ENCODE measurements at places on chromosomes 7 and 10.

- peak; percentile 45 for DNase-seq
Observed at GRCh38 chr10:25875556-25876165, 58.4 kb upstream of the MYO3A start.

DNA sequence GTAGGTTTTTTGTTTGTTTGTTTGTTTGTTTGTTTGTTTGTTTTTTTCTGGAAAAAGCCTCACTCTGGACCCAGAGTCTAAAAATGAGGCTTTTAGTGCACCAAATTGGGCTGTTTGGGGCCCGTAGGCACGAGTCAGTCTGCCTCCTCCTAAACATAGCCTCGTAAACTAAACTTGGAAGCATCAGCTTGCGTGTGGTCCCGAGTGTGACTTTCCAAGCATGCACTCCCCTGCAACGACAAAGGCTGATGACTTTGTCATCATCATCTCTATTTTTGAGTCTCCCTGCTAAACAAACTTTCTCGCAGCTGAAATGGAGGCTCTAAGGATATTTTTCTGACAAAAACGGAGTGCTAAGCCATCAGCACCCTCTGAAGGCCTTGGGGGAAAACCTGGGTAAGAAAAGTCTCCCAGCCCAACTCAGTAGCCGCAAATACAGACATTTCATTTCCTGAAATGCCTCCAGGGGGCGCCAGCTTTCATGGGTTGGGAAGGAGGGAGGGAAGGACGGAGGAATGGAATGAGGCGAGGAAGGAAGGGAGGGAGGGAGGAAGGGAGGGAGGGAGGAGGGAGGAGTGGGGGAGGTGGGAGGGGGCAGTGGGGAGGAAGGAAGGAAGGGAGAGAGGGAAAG lies 245.9 kb downstream of the KCNMA1 start:
- DNase-seq = peak; percentile 13

DNA sequence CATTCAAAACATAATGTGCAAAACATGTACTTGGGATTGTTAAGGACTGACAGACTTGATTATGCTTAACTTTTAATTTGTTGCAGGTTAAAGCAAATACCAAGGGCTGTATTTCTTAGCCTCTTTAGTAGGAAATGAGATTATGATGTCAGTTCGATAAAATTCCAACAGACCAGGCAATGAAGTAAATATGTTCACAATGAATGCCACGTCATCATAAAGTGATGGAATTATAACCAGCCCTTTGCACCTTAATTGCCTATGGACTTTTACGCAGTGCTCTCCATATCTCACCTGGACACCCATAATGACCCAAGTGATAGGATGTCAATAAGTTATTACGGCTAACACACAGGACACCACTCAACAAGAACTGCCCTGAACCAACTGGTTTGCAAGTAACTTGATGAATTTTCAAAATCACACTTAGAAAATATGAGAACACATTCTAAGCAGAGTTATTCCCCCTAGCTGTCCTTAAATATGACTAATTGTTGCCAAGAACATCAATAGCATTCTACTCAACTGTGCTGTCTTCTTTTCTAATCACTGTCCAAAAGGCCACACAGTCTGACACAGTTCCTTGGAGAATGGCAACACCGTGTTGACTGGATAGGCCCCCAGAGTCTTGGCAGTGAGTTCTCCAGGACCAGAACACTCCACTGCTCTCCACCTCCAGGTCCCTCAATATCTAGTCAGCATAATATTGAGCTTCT lies 115.0 kb downstream of the CHCHD3 start:
- no peak for DNase-seq

DNA sequence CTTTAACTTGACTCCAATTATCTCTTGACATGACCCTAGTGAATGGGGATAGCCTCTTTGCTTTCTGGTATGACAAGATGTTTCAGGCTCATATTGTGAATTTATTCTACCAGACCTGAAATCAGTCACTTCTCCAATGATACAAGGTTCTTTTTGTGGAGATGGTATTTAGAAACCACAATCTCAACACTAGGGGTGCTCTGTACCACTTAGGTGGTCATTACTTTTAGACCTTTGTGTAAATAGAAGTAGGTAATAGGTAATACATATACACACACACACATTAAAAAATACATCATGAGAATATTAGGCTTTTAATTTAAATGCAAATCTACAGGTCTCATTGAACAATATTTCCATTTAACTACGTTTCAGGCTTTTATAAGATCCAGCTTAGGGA lies 199.0 kb upstream of the RHOBTB1 start:
- no peak for DNase-seq

GRCh38 chr7:122756860-122757259 lies 54.1 kb upstream of the RNF148 start:
- no peak for DNase-seq

DNA sequence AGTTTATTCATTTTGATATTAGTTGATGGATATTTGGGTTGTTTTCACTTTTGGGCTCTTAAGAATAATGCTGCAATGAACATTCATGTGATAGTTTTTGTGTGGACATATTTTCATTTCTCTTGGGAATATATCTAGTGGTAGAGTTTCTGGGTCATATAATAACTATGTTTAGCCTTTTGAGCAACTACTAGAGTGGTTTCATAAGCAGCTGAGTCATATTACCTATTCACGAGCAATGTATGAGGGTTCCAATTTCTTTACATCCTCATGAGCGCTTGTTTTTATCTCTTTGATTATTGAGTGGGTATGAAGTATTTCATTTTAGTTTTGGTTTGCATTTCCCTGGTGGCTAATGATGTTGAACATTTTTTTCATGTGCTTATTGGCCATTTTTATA lies 182.6 kb downstream of the PON1 start:
- DNase-seq = no peak

GRCh38 chr7:71473366-71473967 lies 341.5 kb downstream of the GALNT17 start:
- no peak for DNase-seq

DNA sequence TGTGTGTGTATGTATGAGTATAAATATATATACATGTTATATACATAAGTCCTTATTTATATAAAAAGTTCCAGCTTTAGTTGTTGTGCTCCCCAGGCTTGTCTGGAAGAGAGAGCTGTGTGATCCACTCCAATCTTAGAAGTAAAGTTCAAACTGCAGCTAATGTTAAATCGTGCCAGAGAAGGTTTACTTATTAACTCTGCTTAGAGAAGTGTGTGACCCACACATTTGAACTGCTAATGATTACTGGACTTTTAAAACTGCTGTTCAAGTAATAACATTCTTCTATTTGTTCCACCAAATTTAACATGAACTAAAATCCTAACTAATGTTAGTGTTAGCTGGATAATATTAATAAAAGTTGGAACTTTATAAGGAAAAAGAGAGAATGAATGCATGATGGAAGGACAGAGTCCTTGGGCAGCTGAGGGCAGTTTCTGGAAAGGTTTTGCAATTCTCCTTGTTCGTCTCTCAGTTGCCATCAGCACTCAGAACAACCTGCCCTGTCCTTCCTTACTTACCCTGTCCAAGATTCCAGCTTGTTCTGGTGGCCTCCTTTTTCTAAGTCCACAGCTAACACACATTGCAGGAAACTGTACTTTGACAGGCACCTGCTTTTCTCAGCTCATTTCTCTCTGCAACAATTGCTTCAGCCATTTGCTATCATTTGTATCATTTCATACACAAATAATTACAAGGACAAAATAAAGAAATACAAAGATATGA lies 162.6 kb downstream of the FAM107B start:
- no peak for DNase-seq

DNA sequence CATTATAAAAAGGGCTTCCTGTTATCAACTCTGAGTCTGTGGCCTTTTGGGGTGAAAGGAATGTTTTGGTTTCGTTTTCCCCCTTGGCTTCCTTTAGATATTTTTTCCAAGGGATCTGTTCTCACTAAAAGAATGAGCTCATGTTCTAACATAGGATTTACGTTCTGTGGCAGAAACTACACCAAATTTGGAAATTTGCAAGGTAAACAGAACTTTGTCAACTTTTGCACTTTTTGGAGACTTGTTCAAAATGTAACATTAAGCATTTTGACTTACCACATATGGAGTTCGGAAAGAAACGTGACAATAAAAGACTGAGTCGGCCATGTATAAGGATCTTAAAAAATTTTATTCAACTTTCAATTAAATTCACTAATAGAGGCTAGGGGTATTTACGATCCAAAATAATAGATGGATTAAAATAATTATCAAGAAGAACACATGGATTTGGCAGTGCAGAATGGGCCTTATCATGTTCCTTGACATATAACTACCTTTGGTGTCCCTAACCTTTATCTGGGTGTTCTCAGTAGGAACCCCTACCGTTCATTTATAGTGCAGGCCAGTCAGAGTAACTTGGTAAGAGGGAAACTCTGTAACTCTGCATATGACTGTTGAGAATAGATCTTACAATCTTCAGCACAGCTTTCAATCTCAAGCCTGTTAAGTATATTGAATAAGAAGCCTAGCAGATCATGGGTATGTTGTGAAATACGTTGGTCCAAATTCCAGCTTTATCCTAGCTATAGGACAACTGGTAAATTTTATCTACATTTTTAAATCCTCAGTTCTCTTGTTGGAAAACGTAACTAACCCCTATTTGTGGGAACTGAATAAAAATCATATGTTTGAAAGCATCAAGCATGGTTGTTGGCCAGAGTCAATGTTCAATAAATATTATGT lies 11.8 kb downstream of the CPED1 start:
- DNase-seq = no peak

DNA sequence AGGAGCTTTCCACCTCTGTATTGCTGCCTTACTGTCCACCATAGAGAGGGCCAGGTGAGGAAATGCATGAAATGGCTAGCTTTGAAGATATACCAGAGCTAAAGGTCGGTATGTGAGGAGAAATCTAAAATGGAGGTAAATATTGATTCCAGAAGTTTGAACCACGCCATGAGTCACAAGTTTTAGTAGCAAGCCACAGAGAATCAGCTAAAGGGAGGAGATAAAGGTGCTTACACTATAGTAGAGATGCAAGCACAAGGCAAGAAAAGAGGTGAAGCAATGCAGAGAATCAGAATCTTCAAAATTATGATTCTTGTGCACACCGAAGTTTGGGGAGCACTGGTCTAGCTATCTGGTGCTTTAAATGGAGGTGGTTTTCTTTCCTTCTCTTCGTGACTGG lies 3.0 kb upstream of the GSAP start:
- DNase-seq = no peak

DNA sequence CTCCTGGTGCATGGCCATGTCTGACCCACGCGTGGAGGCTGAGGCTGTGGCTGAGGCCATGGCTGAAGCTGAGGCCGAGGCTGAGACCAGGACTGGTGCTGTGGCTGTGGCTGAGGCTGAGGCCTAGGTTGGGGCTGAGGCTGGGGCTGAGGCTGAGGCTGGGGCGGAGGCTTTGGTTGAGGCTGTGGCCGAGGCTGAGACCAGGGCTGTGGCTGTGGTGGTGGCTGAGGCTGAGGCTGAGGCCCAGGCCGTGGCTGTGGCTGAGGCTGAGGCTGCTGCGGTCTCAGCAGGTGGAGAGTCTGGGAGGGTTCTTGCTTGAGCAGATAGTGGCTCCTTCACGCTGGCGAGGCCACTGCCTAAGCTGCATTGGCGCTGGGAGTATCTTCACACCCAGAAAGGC lies 76.4 kb downstream of the WDR37 start:
- no peak for DNase-seq

DNA sequence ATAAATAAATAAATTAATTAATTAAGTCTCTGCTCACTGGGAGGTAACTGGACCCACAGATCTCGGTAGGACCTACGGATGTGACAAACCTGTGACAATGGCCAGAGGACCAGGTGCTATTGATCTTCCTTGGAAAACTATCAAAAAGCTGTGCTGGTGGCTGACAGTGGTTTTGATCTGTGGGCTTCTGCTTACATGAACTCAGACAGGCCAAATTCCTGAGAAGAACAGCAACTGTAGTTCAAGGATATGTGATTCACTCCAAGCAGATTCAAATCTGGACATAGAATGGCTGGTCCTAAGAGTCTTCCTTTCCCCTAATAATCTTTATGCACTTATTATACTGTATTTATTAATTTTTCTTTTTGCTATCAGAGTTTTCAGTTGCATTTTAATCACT lies 80.0 kb downstream of the ATXN7L1 start:
- no peak for DNase-seq

DNA sequence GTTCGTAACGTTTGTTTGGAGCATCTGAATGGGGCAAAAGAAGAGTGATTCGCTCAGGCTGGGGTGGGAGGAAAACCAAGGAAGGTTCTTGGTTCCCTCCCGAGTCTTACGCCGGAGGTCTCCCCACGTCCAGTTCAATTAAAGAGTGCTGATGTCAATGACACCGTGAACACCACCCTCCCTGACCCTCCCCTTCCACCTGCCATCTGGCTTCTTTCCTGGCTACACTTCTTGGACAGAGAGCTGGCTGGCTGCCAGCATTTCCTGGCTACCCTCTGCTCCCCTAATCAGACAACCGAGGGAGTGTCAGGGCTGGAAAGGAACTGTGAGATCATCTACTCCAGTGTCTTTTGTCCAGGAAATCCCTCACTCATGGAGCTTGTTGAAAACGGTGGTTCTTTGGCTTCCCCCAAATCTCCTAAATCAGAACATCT lies 24.1 kb upstream of the FFAR4 start:
- DNase-seq = no peak

GRCh38 chr7:88003581-88003980 lies 69.5 kb downstream of the ADAM22 start:
- DNase-seq = no peak

DNA sequence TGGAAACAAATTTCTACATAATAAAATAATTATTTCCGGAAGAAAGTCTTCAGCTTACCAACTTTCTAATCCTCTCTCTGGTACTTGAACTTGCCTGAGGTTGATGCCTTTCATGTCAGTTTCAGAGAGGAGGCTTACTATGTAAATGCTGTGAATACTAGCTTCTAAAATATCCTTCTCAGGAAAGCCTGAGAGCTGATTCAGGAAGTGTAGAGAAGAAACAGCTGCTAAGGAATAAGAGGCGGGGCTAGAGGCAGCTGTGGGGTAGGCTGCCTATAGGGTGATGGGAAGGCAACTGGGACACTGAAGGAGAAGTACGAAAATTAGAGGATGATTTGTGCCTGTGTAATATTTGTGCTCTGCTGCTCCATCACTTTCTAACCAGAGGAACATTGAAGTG lies 69.3 kb downstream of the AVL9 start:
- no peak for DNase-seq

GRCh38 chr7:90618876-90619275 lies 22.8 kb downstream of the CDK14 start:
- no peak for DNase-seq

GRCh38 chr7:127666602-127667001 lies 14.6 kb downstream of the SND1 start:
- DNase-seq = no peak

- no peak for DNase-seq
Observed at GRCh38 chr10:125333769-125334168, 173.4 kb upstream of the CTBP2 start.

- DNase-seq = no peak
Observed at GRCh38 chr10:23055424-23056185, 39.8 kb upstream of the MSRB2 start.

Data from stimulated activated CD4-positive, alpha-beta T cell treated with anti-CD3 and anti-CD28 coated beads, Interleukin-15, amount 100 ng/mL, for 48 hours (primary cell).